ENCODE measurements at places on chromosomes 7 and 10. TPM values are rescaled to one million over a fixed set of nuclear protein-coding genes. Genes with fewer than 3 reads are reported as not detected.
A peak's percentile ranks its signal among the peaks of the same experiment; 100 is the strongest.

GRCh38 chr7:93948106-93948505 is 26.6 kb downstream of the GNG11 start:
- DNase-seq: no peak

MUC12 gene
- polyA plus RNA-seq: not detected

DNA sequence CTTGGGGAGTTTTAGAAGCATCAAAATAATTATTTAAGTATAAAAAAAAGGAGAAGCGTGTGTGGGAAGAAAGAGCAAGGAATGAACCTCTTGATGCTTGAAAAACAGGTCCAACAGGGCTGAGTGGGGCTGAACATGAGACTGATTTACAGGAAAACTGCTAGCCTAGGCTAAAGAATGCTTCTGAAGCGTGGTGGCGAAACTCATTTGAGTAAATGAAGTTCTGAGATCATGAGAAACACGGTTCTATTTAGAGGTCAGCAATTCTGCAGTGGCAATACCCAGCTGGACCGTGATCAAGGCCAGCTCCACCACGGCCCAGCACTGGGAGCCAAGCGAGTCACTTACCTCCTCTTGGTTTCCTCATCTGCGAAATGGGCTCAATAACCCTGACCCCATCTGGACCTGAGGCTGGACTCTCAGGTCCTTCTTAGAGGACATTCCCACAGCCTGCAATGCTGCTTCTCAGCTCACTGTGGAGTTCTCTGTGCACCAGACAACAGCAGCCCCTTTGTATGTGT is 140.1 kb upstream of the ADAM12 start:
- no peak for DNase-seq

GRCh38 chr7:33500703-33501701 is 371.6 kb downstream of the BBS9 start:
- DNase-seq: no peak

- no peak for DNase-seq
Observed at GRCh38 chr7:84447636-84448293, 253.2 kb upstream of the SEMA3A start.

- no peak for DNase-seq
Observed at GRCh38 chr7:156651474-156651873, 10.9 kb downstream of the RNF32 start.

DNA sequence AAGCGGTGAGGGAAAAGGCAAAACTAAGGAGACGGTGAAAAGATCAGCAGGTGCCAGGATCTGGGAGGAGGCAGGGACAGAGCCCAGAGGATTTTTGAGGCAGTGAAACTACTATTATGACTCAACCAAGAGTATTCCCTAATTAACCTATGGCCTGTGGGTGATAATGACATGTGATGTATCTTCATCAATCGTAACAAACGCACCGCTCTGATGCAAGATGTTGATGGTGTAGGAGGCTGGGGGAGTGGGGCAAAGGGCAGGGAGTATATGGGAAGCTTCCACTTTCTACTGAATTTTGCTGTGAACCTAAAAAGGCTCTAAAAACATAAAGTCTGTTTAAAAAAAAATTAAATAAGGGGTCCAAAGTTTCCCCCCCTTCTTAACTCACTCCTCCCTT is 25.5 kb upstream of the EZH2 start:
- DNase-seq: no peak

- no peak for DNase-seq
Observed at GRCh38 chr10:27341001-27341400, 100.4 kb upstream of the ACBD5 start.

DNA sequence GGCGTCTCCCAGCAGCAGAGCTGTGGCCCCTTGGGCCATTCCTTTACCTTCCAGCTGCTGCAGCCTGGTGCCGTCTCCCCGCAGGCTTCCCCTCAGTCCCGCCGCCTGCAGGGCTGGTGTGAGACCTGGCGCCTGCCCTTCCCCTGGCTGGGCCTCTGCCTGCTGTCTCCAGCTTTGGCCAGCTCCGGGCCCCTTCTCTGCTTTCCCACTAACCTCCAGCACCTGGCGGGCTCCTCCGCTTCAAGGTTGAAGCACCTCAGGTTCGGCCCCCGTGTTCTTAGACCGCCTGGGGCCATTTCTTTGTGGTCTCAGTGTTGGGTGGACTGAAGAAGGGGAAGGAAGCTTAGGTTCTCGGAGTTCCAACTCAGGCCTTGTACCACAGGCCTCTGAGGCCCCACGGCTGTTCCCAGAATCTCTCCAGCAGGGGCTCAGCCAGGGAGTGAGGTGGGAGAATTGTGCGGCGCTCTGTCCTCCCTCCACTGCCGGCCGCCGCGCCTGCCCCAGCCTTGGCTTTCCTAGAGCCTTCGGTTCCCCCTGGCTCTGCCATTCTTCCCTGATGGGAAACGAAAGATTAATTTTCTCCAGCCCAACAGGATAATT is 30.3 kb downstream of the GBX1 start:
- no peak for DNase-seq

FLNC gene
- 0.03 TPM for polyA plus RNA-seq

DNA sequence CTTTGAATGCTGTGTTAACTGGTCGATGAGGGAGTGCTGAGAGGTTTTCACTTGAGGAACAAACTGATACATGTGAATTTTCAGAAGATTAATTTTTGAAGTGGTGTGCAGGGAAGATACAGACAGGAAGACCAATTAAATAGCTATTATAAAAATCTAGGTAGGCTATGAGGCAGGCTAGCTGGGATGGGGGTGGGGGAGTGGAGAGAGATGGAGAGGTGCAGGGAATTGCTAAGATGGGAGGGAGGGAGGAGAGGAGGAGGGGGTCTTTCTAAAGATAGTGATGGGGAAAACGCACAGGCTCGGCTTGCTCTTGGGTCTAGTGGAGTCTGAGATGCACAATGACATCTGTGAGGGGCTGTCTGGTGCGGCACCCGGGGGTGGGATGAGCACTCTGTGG is 15.2 kb downstream of the ATXN7L1 start:
- no peak for DNase-seq

PDE6C gene
- not detected for polyA plus RNA-seq

GIMAP6 gene
- polyA plus RNA-seq: 0.09 TPM

KIF11 gene
- polyA plus RNA-seq: 1.5 TPM

- DNase-seq: no peak
Observed at GRCh38 chr7:116618338-116619128, 53.5 kb upstream of the MET start.

ZNF727 gene
- polyA plus RNA-seq: 0.05 TPM

DNA sequence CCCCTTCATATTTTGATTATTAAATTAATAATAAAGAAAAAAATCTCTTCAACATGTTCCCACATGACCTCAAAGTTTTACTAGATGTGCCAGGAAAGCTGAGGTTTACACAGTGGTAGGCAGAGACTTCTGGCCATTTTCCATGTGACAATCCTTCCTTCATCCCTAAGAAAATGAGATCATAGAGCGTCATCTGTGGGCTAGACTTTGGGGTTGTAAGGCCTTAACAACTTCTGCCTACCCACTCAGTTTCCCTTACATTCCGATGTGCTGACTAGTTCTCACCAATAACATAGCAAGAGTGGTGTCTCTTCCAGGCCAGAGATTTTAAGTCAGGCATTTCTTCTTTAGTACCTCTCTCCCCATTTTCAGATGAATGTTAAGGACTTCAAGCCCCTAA is 171.1 kb upstream of the PHF14 start:
- DNase-seq: peak; percentile 88

GRCh38 chr7:17030559-17030958 is 148.8 kb upstream of the AGR3 start:
- no peak for DNase-seq

GRCh38 chr7:22194658-22195273 is 162.2 kb downstream of the RAPGEF5 start:
- DNase-seq: no peak

All from keratinocyte (primary cell).